Stimulated activated CD4-positive, alpha-beta T cell treated with anti-CD3 and anti-CD28 coated beads, Interleukin-1b, Interleukin-23, amount 100 ng/mL, for 4 hours (primary cell): ENCODE measurements at places on chromosomes 2 and 18.

- no peak for DNase-seq
Observed at GRCh38 chr2:239625156-239625845, 224.5 kb upstream of the HDAC4 start.

GRCh38 chr2:240810199-240810598 is 9.8 kb downstream of the KIF1A start:
- no peak for DNase-seq

GRCh38 chr18:51404620-51405019 is 207.1 kb upstream of the MEX3C start:
- no peak for DNase-seq

GRCh38 chr2:60836491-60836890 is 44.9 kb upstream of the REL start:
- no peak for DNase-seq

DNA sequence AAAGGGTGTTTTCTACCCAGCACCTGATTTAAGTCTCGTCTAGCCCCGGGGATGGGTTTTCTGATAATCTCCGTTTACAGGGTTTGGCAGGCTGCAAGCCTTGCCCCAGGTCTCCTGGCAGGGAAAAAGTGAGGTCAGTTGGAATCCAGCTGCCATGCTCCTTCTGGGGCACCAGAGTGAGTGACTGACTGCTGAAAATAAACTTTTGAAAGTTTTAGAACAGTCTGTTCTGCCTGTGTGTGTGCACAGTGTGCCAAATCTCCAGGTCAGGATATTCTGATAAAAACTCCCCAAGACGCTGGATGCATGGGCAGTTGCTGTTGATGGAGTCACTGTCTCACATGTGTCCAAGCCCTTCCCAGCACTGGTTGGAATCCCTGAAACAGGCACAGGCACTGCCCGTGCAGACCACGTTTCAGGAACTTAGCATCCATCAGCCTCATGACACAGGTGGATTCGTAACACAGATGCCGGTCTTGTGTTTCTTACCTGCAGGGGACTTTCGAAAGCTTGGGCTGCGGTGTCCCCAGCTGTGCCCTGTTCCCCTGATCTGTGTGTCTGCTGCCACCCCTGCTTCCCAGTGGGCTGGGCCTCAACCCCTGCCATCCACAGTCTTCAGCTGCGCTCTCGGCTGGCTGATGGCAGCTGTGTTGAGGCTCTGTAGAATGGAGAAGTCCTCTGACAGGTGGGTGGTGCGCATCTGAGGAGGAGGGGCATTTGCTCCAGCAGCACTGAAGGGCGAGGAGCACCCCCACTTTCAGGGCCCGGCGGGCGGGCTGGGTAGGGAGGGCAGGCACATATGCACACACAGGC is 65.0 kb downstream of the SH3RF3 start:
- no peak for DNase-seq

GRCh38 chr2:175353275-175353674 is 171.8 kb upstream of the ATP5MC3 start:
- no peak for DNase-seq

DNA sequence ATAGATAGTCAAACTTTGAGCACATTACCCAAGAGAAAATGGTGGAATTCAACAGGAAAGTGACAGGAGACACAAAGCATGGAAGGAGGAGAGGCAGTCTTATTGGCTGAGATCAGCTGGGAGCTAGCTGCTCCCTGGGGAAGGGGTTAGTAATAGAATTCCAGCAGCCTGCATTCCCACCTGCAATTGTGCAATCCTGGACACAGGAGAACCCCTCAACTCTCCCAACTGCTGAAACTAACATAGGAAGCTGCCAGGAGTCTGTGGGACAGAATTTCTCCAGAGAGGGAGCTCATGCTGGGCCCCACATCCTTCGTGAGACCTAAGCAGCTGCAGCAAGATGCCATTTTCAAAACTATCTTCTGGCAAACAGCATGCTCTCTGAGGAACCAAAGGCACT is 69.8 kb upstream of the ACVR1C start:
- no peak for DNase-seq

GRCh38 chr2:191951376-191951775 is 104.5 kb upstream of the CAVIN2 start:
- no peak for DNase-seq

- no peak for DNase-seq
Observed at GRCh38 chr2:8096484-8096883, 585.4 kb upstream of the ID2 start.

DNA sequence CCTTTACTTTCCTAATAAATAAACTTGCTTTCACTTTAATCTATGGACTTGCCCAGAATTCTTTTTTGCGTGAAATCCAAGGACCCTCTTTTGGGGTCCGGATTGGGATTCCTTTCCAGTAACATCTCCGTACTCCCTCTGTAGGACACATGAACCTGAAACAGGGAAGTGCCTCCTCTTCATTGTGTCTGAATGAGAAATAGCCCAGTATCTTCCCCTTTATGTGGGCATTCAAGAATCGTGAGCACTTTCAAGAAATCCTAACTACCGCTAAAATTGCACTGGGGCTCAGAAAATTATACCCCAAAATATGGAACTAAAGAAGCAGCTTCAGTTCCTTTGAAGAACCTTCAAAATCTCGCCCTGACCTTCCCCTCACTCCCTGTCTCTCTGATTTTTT is 7.8 kb upstream of the POMC start:
- DNase-seq = no peak

GRCh38 chr2:6931753-6932152 is 14.5 kb downstream of the RNF144A start:
- no peak for DNase-seq

GRCh38 chr18:55886886-55887285 is 298.9 kb upstream of the TCF4 start:
- no peak for DNase-seq

DNA sequence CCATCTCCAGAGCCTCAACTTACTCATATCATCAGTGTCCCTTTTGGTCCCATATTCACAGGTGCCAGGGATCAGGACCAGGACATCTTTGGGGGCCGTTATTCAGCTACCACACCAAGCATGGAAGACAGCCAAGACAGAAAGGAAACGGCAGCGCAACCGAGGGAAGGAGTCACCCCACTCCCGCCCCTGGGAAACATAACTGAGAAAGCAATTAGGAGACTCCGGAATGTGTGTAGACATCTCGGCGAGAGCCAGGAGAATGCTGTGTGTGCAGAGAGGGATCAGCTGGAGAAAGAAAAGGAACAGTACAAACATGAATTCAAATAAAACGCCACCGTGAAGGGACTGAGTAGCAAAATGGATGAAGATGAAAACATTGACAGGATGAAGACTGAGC is 13.4 kb upstream of the BOK start:
- DNase-seq = no peak

- DNase-seq = no peak
Observed at GRCh38 chr18:27185025-27185763, at the start of gene CHST9. TSS of gene CHST9 (minus strand) at chr18:27185308. CDS start at chr18:27142809, 42,499 bp downstream.

DNA sequence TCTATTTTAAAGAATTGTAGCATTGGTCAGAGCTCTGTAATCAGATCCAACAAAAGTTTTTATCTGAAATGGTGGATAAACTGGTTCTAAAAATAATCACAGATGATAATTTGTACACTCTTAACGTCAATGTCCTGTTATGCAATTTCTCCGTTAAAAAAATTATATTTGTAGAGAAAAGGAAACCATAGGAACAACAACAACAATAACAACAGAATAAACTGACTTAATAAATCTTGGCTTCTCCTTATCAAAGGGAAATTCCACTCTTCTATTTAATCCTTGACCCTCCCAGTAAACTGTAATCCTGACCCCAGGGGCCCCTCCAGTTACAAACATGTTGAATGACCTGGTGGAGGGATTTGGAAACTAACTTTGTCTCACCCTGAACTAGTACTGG is 78.6 kb upstream of the ZFP36L2 start:
- DNase-seq = no peak

DNA sequence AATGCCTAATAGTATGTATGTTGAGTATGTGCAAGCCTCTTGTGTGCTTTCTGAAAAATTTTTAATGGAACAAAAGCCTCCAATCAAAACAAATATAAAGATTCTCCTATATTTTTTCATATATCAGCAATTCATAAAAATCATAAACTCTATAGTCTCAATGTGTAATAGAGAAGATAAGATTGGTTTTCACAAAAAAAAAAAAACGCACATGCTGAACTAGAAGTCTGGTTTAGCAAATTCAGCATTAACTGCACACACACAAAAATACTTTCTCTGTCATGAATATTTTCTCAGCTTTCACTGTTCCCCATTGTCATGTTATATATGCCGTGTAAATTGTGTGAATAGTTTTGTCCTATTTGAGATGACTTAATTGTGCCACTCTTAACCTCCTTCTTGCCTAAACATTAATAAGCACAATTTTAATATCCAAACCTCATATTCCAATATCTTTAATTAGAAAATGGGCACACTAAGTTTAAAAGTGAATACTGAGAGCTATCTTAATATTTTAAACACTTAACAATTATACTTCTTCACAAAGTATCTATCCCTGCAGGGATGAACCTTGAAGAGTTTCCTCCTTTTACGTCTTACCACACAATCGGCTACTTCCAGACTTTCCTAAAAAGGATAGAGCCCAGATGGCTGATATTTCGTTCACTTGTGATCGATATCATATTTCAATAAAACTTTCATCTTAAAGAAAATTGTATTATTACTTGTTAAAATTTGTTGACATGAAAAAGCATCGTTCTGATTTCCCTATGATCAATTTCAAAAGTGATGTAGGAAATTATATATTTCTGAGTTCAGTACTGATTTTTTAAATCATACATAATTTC is 242.7 kb downstream of the TCF4 start:
- DNase-seq = no peak

GRCh38 chr2:196528486-196529223 is 110.9 kb upstream of the CCDC150 start:
- DNase-seq = no peak

- no peak for DNase-seq
Observed at GRCh38 chr2:197254776-197255530, 55.6 kb downstream of the ANKRD44 start.

GRCh38 chr18:32476106-32476505 is 5.4 kb upstream of the GAREM1 start:
- no peak for DNase-seq
